ENCODE measurements at places on chromosomes 6 and 20. TPM values are rescaled to one million over a fixed set of nuclear protein-coding genes. Genes with fewer than 3 reads are reported as not detected.
A peak's percentile ranks its signal among the peaks of the same experiment; 100 is the strongest.

The C6orf58 gene
- 1.6 TPM for polyA plus RNA-seq

DNA sequence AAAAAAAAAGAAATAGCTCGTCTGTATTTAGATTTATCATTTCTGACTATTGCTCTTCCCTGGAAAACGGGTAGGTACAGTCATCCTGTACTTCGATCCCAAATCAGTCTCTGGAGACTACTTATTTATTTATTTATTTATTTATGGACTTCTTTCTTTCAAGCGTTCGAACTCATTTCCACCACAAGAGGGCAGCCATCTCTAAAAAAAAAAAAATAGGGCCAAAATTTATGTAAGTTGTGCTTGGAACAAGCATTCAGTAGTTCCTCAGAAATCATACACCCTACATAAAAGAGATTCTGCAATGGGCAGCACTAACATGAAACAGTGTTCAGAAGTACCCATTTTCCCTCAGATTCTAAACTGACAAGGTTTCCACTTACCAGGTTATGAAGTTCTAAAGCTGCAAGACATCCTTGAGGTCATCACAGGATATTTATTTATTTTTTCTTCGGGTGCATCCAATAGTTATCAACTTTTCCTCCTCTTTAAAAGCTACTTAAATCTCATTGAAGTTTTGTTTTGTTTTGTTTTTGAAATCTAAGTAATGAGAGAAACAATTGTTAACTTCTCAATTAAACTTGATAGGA lies 1.9 kb upstream of the BMP2 start:
- peaks cover 23% of the 10 kb centered on the region for H3K4me1 ChIP-seq
- DNase-seq = peak; percentile 52
- no peak overlapping the region for H3K4me3 ChIP-seq
- peaks cover 9% of the 10 kb centered on the region for H3K27me3 ChIP-seq

The NKAIN4 gene
- 126 TPM for polyA plus RNA-seq

DNA sequence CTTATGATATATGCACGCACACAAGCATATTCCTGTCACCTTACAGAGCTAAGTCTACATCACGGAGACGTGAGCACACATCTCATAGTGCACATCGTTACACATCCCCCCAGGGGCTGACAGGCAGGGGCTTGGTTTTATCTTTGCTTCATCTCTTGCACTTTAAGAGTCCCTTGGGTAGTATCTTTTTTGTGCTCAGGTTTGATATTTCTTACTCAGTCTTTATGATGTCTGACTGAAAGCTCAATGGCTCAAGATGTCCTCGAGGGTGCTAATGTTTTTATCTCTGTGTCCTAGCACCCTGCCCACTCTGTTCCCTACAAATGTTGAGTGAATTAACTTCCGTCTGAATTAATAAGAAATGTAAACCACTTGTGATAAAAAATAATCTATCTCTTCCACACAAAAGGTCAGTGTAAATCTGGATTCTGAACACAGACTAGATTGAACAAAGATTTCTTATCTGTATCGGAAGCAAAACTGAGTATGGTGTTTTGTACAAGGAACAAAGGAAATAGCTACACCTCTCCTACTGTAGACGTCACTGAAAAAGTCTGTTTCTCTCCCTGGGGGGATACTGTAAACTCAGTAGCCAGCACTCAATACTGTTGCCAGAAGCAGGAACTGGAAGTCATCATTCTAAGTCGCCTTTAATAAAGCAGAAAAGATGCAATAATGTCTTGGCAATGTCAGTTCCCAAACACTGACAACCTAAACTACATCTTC lies 195.1 kb downstream of the PRKN start:
- H3K4me1 ChIP-seq = no peaks in the 10 kb centered on the region
- no peak overlapping the region for H3K4me3 ChIP-seq
- no peak overlapping the region for H3K27ac ChIP-seq

DNA sequence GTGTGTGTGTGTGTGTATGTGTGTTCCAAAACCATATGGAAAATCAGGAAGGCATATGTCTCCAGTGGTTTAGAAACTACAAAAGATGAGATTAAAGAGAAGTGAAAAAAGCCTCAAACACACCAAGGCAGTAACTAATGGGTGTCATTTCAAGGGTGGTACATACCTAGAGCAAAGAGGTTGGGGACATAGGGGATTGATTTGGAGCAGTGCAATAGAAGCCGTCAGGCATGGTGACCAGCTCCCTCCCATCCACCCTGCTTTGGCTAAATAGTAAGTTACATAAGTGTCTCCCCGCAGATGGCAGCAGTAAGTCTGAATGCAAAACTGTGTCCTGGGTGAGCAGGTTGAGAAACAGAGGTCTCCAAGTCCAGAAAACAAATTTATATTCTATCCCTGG lies 10.4 kb upstream of the ELMO2 start:
- H3K27ac ChIP-seq = no peak overlapping the region
- no peaks in the 10 kb centered on the region for H3K27me3 ChIP-seq

GRCh38 chr20:23601715-23602114 lies 4.0 kb downstream of the CST9 start:
- H3K36me3 ChIP-seq = no peaks in the 10 kb centered on the region
- DNase-seq = no peak
- peaks cover 10% of the 10 kb centered on the region for H3K4me1 ChIP-seq

DNA sequence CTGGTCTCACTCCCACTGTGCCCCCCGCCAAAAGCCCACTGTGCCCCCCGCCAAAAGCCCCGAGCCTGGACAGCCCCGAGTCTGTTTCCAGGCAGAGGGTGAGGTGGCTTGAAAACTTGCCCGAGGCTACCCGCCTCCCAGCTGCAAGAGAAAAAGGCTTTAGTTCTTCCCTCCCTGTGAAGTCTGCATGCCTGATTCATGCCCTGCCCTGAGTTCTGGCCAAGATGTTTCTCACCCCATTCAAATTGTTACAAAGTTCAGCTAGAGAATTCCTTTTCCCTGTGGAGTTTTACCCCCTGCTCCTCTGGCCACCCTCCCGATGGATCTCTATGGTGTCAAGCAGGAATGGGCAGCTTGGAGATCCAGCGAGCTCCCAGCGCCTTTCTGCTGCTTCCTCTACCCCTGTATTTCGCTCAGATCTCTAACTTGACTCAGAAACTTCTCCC lies 298.8 kb upstream of the MAP3K7 start:
- no peak overlapping the region for H3K4me3 ChIP-seq
- H3K4me1 ChIP-seq = peaks cover 13% of the 10 kb centered on the region
- no peaks in the 10 kb centered on the region for H3K36me3 ChIP-seq
- H3K27me3 ChIP-seq = no peaks in the 10 kb centered on the region
- peak overlapping the region; percentile 75 for H3K27ac ChIP-seq

GRCh38 chr6:123547216-123547978 lies 89.4 kb downstream of the TRDN start:
- H3K4me3 ChIP-seq = no peak overlapping the region
- H3K27ac ChIP-seq = no peak overlapping the region
- H3K27me3 ChIP-seq = no peaks in the 10 kb centered on the region
- no peaks in the 10 kb centered on the region for H3K4me1 ChIP-seq
- H3K36me3 ChIP-seq = no peaks in the 10 kb centered on the region

DNA sequence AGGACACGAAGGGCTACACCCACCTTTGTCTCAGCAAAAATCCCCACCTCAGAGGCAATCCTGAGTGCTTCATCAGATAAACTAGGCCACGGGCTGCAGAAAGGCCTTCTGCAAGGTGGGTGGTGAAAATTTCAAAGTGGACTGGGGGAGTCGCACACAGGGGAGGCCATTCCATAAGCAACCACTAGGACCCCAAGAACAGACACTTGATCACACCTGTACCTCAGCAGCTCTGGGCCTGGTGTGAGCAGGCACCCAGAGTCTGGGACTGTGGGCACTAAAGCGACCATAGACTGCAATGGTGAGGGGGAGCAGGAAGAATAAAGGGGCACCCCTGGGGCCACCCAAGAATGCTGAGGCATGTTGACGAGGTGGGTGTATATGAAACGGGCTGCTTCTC lies 52.6 kb downstream of the SERAC1 start:
- H3K4me1 ChIP-seq = peaks cover 3% of the 10 kb centered on the region
- H3K36me3 ChIP-seq = peaks cover 19% of the 10 kb centered on the region
- no peak for DNase-seq
- no peaks in the 10 kb centered on the region for H3K27me3 ChIP-seq
- H3K27ac ChIP-seq = no peak overlapping the region

GRCh38 chr6:68891419-68891818 lies 256.3 kb downstream of the ADGRB3 start:
- no peak overlapping the region for H3K27ac ChIP-seq
- H3K27me3 ChIP-seq = no peaks in the 10 kb centered on the region
- no peaks in the 10 kb centered on the region for H3K36me3 ChIP-seq
- H3K4me1 ChIP-seq = no peaks in the 10 kb centered on the region
- H3K4me3 ChIP-seq = no peak overlapping the region

GRCh38 chr6:100881707-100882040 lies 545 bp upstream of the ASCC3 start:
- no peaks in the 10 kb centered on the region for H3K4me1 ChIP-seq
- DNase-seq = no peak
- H3K36me3 ChIP-seq = no peaks in the 10 kb centered on the region
- no peaks in the 10 kb centered on the region for H3K27me3 ChIP-seq

GRCh38 chr20:22719167-22719591 lies 134.8 kb upstream of the FOXA2 start:
- no peak overlapping the region for H3K4me3 ChIP-seq
- H3K36me3 ChIP-seq = no peaks in the 10 kb centered on the region
- DNase-seq = no peak
- no peaks in the 10 kb centered on the region for H3K27me3 ChIP-seq
- peaks cover 6% of the 10 kb centered on the region for H3K4me1 ChIP-seq

DNA sequence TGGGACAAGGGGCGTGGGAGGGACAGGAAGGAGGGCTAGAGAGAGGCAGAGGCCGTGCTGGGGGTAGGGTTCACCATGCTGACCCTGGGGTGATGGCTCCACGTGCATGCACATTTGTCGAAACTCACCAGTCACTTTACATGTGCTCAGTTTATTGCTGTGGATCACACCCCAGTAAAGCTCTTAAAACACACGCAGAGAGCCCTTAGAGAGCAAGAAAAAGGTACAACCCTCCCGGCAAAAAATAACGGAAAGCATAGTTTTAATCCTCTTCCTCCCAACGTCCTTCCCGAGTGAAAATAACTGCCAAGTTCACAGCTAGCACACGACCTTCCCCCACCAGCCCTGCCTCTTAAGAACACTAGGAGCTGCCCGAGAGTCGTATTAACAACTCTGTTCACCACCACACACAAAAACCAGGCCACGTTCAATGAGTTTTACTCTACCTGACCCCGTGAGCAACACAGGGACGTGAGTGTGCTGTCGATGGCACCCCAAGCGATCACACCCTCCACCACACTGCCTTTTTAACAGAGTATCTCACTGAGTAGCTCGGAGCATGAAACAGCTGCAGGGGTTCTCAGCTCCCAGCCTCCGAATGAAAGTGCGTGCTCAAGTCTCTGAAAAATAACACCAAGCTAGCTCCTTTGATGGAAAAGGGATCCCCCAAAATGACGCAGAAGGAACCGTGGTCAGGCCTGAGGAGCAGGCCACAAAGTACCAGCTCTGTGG lies 39.7 kb downstream of the TAF4 start:
- DNase-seq = no peak
- no peaks in the 10 kb centered on the region for H3K27me3 ChIP-seq
- no peak overlapping the region for H3K27ac ChIP-seq
- no peak overlapping the region for H3K4me3 ChIP-seq
- H3K36me3 ChIP-seq = peaks cover 14% of the 10 kb centered on the region
- peaks cover 47% of the 10 kb centered on the region for H3K4me1 ChIP-seq

- H3K4me1 ChIP-seq = no peaks in the 10 kb centered on the region
- H3K27ac ChIP-seq = peak overlapping the region; percentile 40
- DNase-seq = no peak
- no peaks in the 10 kb centered on the region for H3K27me3 ChIP-seq
Observed at GRCh38 chr6:21831521-21832291, 238.2 kb downstream of the SOX4 start.

DNA sequence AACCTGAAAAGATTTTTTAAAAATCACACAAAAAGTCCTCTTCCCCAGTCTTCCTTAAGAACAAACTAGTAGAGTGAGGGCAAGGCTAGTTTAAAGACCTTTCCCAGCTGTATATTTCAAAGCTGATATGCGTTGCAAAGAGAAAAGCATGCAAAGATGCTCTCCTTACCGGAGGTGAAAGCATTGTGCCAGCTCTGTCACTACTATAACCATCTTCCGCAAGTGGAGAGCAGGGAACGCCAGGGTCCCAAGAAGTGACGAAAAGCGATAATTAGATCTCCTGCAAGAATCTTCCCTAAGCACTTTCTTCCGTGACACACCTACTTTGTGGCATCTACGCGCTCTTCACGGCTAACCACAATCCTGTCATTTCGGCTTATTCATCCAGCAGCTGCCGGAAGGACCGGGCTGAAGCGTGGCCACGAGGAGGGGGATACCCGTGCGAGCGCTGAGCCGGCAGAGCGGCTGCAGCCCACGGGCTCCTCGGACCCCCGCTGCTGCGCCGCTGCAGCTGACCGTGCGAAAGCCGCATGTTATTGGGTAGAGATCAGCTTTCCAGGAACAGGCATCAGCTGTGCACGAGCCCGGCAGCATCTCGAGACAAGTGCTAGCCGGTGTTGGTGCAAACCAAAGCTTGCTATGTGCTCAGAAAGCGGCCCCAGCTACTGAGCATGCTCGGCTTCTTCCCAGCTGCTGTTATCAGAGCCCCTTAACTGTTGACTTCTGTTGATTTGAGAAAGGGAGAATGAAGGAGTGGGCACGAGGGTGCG lies 57.2 kb upstream of the ARHGAP18 start:
- peaks cover 6% of the 10 kb centered on the region for H3K4me1 ChIP-seq
- peak overlapping the region; percentile 25 for H3K27ac ChIP-seq
- H3K27me3 ChIP-seq = peaks cover 23% of the 10 kb centered on the region
- H3K36me3 ChIP-seq = no peaks in the 10 kb centered on the region

The SLC17A3 gene
- not detected for polyA plus RNA-seq

Data from spinal cord (tissue), 10 donors.